Muscle of leg (tissue), 16 donors: ENCODE measurements at places on chromosomes 7 and 10.

DNA sequence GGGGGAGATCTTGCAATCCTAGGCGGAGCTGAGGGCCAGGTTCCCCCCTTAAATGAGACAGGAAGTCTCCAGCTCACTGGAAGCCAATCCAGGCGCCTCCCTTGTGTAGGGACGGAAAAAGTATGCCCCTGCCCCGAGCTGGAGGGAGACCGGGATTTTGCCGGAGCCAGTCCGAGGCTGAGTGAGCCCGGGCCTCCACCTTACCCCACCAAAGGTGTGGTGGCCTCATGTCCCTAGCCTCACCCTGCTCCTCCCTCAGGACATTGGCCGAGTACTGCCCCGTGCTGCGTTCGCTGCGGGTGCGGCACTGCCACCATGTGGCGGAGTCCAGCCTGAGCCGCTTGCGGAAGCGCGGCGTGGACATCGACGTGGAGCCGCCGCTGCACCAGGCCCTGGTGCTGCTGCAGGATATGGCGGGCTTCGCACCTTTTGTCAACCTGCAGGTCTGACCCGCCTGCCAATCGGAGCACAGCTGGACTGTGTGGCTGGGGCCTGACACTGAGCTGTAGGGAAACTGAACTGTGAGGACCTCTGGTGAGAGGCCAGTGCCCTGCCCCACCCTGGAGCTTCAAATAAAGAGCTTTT is 2.0 kb downstream of the FBXL15 start:
- H3K4me1 ChIP-seq, result peaks cover 33% of the 10 kb centered on the region
- peak; percentile 71 for DNase-seq
- peaks cover 19% of the 10 kb centered on the region for H3K36me3 ChIP-seq

- H3K27me3 ChIP-seq, result no peaks in the 10 kb centered on the region
- no peak for DNase-seq
- H3K4me1 ChIP-seq, result peaks cover 2% of the 10 kb centered on the region
- no peak overlapping the region for H3K27ac ChIP-seq
- H3K36me3 ChIP-seq, result no peaks in the 10 kb centered on the region
Measured at GRCh38 chr7:30247541-30248401, 36.6 kb upstream of the ZNRF2 start.

DNA sequence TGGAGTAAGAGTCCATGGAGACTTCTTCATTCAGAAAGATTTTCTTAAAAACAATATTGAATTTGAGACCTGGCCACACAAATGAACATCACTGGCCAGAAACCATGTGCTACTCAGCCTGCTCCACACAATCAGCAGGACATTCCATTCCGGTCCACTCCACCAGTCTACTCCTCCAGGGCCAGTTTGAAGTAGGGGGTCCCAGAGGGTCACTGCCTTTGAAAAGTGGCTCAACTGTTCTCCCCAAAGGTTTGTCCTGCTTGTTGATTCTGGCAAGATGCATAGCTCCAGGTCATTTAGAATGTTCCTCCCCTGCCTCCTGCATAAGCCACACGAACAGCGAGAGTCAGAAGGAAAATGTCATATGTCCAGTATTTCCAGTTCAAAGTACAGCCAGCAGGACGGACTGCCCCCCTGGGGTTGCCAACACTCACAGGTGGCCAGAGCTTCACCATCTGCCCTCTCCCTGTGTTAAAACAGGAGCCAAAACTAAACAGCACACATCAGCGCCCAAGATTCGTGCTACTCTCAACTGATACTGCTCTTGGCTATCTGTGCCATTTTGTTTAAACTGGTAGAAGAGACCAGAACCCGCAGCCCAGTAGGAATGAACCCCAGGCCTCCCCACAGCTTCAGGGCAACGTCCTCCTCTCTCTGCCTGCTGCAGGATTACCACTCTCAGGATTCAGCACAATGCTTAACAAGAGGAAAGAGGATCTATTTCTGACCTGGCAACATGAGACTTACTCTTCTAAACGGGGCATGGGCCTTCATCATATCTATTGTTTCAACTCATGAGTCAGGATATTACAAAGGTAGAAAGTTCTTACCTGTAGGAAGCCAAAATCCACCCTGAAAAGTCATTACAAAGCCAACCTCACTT is 11.3 kb downstream of the GRB10 start:
- H3K27ac ChIP-seq, result no peak overlapping the region
- DNase-seq, result no peak
- H3K4me1 ChIP-seq, result peaks cover 5% of the 10 kb centered on the region
- H3K36me3 ChIP-seq, result no peaks in the 10 kb centered on the region
- no peaks in the 10 kb centered on the region for H3K27me3 ChIP-seq

- peaks cover 5% of the 10 kb centered on the region for H3K4me1 ChIP-seq
- no peak overlapping the region for H3K4me3 ChIP-seq
- no peaks in the 10 kb centered on the region for H3K27me3 ChIP-seq
- H3K27ac ChIP-seq, result no peak overlapping the region
- no peak for DNase-seq
Measured at GRCh38 chr10:128971374-128972035, 495.5 kb upstream of the MGMT start.

DNA sequence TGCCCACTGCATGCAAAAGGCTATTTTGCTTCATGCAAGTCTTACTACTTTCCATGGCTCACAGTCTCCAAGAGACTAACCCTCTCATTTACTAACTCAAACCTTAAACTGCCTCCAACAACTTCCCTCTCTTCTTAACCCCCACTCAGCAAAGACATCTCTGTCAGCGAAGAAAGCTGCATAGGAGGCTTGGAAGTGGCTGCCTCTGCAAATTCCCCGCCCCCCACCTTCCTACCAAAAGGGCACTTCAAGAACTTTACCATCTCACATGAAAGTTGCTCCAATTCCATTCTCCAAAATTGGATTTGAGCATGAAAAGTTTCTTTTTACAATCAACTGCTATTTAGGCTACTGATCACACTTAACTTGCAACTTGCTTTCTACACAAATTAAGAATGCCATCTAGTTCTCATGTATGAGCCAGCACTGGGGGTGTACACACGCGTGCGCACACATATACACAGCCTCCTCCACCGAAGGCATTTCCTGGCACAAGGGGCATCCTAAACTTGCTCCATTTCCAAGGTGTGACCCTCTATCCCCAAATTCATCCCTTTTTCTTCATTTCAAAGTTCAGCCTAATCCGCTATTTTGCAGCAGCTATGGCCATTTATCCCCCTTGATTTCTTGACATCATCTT is 1.8 kb downstream of the CCDC6 start:
- H3K4me1 ChIP-seq, result peaks cover 16% of the 10 kb centered on the region
- peak; percentile 11 for DNase-seq
- H3K36me3 ChIP-seq, result peaks cover 5% of the 10 kb centered on the region
- peak overlapping the region; percentile 87 for H3K27ac ChIP-seq
- no peaks in the 10 kb centered on the region for H3K27me3 ChIP-seq

- H3K4me1 ChIP-seq, result peaks cover 57% of the 10 kb centered on the region
- no peak for DNase-seq
- peaks cover 91% of the 10 kb centered on the region for H3K27me3 ChIP-seq
- peak overlapping the region; percentile 21 for H3K4me3 ChIP-seq
- H3K27ac ChIP-seq, result no peak overlapping the region
- H3K36me3 ChIP-seq, result no peaks in the 10 kb centered on the region
Measured at GRCh38 chr7:129778770-129779601, 167.5 kb downstream of the NRF1 start.

DNA sequence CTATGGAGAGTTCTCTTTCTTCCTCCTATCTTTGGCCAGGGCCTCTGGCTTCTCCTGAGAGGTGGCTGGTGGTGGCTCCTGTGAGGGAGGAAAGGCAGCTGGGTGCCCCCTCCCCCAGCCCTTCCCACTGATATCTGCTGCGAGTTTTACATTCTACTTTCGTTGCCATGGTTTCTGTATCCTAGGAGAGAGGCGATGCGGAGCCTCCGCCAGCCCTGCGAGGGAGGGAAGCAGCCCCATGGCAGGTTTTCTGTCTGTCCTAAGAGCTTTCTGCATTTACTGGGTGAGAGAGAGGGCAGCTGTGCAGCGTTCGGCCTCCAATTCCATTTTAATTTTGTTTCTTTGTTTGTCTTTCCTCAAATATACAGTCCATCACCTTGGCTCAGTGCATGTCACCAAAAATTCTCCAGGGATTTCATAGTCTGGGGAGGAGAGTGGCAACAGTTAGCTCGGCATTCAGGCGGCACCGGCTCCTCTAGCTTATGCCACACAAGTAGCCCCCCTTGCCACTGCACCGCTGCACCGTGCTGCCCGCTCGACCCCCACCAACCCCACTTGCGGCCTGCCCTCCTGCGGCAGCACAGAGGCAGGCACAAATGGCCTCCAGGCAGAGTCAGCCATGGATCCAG is 20.4 kb downstream of the DNAJB12 start:
- H3K27ac ChIP-seq, result peak overlapping the region; percentile 93
- H3K4me3 ChIP-seq, result no peak overlapping the region
- H3K27me3 ChIP-seq, result no peaks in the 10 kb centered on the region
- H3K36me3 ChIP-seq, result peaks cover 56% of the 10 kb centered on the region

- H3K27me3 ChIP-seq, result no peaks in the 10 kb centered on the region
- no peaks in the 10 kb centered on the region for H3K4me1 ChIP-seq
- no peak overlapping the region for H3K4me3 ChIP-seq
- no peak for DNase-seq
- H3K27ac ChIP-seq, result no peak overlapping the region
- H3K36me3 ChIP-seq, result no peaks in the 10 kb centered on the region
Measured at GRCh38 chr10:21858455-21858854, 145.1 kb downstream of the DNAJC1 start.
